Foreskin fibroblast (primary cell): ENCODE measurements at places on chromosomes 3 and 15.

GRCh38 chr15:87703327-87704111 is 553.0 kb downstream of the NTRK3 start:
- DNase-seq: no peak

DNA sequence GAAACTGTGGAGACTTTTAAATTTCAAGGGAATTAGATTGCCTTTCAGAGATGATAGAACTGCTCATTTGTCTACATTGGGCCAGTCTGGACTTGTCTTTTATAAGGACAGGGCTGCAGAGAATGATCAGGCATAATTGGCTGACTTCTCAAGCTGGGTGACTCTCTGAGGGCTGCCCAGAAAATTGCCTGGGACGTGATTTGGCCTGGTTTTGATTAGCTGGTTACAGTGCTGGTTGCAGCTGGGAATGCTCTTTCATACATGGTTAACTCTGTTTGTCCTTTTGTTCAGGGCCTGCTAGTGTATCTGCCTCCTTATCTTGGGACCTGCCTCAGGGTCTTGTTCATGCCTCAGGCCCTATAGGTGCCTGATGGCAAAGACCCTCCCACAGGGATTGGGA is 245.6 kb downstream of the CLSTN2 start:
- DNase-seq: peak; percentile 44

DNA sequence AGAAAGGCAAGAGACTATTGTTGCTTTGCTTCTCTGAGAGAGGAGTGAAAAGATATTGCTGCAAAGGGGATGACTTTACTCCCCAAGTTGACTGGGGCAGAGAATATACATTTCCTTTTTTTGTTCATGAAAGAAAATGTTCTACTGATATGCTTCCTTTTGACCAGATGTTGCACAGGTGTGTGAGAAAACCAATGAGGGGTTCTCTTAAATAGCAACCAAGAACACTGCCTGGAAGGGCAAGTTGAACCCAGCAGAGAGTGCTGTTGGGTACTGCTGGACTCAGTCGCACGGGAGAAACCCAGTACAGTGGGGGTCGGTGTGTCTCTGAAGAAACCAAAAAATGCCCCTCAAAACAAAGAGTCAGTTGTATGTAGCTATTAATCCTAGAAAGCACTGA is 101.2 kb downstream of the CHST2 start:
- DNase-seq: no peak

GRCh38 chr3:135224815-135225362 is 429.8 kb downstream of the EPHB1 start:
- no peak for DNase-seq

DNA sequence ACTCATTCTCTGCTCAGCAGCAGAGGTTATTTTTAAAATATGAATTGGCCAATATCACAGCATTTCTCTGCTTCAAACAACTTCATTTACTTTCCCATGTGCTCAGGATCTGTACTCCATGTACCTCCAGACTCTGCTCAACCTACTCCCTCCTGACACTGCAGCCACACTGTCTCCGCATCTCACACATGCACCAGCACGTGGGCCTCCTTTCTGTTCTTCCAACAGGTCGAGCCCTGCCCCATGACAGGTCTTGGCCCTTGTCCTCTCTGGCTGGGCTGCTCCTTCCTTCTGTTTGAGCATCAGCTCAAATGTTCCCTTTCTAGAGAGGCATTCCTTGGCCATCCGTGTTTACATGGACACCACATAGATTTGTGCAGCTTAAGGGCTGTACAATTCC is 195.7 kb downstream of the EBLN2 start:
- DNase-seq: no peak

GRCh38 chr3:156429125-156429524 is 125.8 kb downstream of the SSR3 start:
- no peak for DNase-seq

- no peak for DNase-seq
Observed at GRCh38 chr15:39939487-39940452, 5.9 kb downstream of the EIF2AK4 start.

DNA sequence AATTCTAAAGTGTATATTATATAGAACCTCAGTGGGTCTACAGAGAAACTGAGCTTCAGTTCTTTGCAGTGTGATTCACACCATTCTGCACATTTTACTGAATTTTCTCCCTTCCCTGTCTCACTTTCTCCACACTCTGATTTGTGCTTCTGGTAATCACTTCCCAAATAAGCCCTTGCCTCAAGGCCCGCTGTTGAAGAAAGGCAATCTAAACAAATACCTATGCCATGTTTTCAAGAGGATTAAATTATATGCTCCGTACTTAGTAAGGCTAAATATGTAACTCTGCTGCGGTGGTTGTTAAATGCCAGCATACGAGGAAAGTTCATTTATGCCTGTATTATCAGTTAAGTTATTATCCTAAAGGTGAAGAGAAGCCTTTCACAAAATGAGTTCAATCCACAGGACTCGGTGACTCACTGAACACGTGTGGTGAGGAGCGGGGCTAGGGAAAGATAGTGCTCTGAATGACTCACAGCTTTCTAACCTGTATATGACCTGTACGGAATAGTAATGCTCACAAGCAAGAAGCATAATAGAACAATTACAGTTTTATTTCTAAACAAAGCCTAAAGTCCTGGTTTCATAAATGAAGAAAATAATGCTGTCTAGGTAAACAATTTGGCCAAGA is 25.1 kb downstream of the CNTN6 start:
- no peak for DNase-seq

- peak; percentile 36 for DNase-seq
Observed at GRCh38 chr3:31544634-31545033, 11.9 kb downstream of the STT3B start.

- no peak for DNase-seq
Observed at GRCh38 chr3:128312271-128312670, 154.4 kb downstream of the DNAJB8 start.

DNA sequence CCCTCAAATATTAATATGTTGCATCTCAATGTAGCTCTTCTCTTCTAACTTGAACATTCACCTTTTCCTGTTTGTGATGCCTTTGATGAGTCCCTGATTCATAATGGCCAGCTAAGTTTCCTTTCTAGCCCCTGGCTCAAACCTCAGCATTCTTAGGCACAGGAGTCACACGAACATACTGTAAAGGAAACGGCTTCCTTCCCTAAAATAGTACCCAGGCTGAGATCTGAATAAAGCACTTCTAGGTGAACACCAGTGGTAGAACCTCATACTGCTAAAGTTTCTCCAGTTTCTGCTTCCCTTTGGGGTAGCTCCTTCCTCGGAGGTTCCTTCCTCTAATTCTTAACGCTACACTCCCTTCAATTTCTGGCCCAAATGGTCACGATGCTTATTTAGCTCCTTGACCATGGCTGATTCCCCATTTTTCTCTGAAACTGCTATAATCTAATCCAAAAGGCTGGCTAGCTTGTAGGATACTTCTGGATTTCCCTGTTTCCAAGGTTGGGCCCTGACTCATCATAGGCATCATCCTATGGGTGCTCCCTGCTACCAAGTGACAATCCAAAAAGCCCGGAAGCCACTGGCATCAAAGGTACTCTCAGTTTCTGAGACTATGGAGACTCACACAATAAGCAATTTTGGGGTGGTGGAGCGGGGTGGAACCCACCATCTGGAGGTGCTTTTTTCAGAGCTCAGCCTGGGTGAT is 2.4 kb downstream of the ANAPC13 start:
- peak; percentile 87 for DNase-seq

GRCh38 chr3:26752466-26752865 is 129.9 kb downstream of the LRRC3B start:
- DNase-seq: no peak

DNA sequence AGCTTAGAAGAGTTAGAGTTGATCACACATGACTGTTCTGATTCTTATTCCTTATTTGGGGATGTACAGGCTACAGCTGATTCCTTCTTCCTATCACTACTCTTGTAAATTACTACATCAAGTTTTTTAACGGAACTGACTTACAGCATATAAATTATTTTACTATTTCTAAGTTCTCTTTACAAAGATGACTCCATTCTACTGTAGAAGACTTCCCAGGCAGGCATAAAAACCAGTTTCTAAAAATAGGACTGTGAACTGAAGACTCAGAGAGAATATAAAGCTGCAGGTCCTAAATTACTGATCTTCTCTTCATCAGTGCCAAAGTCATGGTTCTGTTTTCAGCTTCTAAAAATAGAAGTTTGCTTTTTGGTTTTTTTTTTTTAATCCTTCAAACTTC is 38.9 kb downstream of the ANO10 start:
- DNase-seq: no peak

- DNase-seq: no peak
Observed at GRCh38 chr3:18735005-18735404, 309.9 kb upstream of the SATB1 start.

- no peak for DNase-seq
Observed at GRCh38 chr3:51681453-51681852, 10.4 kb downstream of the TEX264 start.

- DNase-seq: peak; percentile 90
Observed at GRCh38 chr3:136068708-136069107, 103.2 kb downstream of the PPP2R3A start.

- no peak for DNase-seq
Observed at GRCh38 chr15:101504866-101505609, 15.5 kb upstream of the PCSK6 start.

GRCh38 chr15:40285554-40286011 is 2.7 kb upstream of the ANKRD63 start:
- no peak for DNase-seq

DNA sequence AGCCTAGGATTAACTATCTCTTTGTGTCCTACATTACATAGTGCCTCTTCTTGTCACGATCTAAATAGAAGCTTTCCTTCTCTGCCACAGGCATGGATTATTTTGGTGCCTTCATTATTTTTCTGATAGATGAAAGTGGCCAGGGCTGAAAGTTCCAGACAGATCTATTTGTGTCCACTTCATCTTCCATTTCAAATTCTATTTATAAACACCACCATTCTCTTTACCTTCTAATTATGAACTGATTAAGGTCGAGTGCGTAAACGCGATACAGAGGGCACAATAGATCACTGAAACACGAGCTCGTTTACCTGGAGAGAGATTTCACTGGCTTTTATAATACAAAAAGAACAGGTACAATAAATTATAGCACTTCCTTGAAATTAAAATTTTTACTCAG is 105.0 kb downstream of the EDEM1 start:
- DNase-seq: no peak

GRCh38 chr3:1515882-1516281 is 423.1 kb downstream of the CNTN6 start:
- DNase-seq: no peak

GRCh38 chr3:42123012-42123581 is 31.9 kb downstream of the TRAK1 start:
- peak; percentile 25 for DNase-seq

DNA sequence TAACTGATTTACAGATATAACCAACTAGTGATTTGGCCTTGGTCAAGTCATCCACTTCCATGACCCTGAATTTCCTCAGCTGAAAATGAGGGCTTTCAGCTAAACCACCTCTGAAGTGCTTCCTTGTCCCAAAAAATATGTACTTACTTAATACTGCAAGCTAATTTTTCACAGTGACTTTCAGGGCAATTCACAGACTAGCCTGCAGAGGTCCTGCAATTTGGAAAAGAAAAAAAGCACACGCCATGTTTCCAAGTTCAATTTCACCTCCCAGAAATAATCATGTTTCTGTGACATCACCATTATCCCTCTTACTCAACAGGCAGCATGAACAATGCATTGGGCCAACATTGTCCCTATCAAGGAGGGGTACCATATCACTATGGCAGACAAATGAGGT is 218.2 kb downstream of the SHOX2 start:
- DNase-seq: peak; percentile 36

DNA sequence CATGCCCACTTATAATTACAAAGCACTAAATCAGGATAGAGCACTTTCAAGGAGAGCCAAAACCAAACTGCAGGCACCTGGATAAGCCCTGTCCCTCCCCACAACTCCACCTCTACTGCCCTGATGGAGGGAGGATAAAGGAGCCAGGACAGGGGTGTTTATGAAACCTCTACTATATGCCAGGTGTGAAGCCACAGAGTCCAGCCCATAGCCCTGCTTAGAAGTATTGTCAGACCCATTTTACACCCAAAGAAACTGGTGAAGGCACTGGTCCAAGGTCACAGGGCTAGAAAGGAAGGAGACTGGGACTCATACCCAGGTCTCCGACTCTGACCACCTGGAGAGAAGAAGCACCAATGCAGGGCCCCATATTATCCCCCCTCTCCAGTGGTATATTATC is 48.7 kb downstream of the SH3BP5 start:
- DNase-seq: no peak

GRCh38 chr15:80743189-80743833 is 35.9 kb upstream of the CEMIP start:
- DNase-seq: no peak

GRCh38 chr3:48215466-48215865 is 7.8 kb upstream of the CAMP start:
- DNase-seq: peak; percentile 42

- DNase-seq: no peak
Observed at GRCh38 chr3:86654806-86655460, 336.0 kb downstream of the VGLL3 start.

DNA sequence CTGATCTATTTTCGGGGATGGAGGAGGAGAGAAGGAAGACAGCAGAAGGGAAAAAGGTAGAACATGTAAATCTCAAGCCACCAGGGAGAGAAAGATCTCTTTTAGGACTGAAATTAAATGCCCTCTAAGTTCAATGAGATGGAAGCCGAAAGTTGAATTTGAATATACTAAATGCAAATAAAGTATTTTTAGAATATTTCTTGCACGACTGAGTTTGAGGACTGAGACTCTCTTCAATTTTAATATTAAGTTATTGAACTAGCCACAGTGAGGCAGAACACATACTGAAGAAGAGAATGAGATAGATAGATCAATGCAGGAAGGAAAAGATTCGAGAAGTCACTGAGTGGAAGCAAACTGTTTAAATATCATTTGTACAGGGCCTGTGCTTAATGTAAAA is 399.9 kb upstream of the CBLB start:
- no peak for DNase-seq

- peak; percentile 87 for DNase-seq
Observed at GRCh38 chr15:43776718-43777266, at the start of gene ELL3. ELL3 (minus strand) TSS chr15:43776966; CDS start chr15:43776901, 65 bp downstream.

GRCh38 chr15:28963711-28964081 is 77.9 kb downstream of the APBA2 start:
- DNase-seq: no peak

- no peak for DNase-seq
Observed at GRCh38 chr3:13532085-13532484, 16.8 kb upstream of the FBLN2 start.

DNA sequence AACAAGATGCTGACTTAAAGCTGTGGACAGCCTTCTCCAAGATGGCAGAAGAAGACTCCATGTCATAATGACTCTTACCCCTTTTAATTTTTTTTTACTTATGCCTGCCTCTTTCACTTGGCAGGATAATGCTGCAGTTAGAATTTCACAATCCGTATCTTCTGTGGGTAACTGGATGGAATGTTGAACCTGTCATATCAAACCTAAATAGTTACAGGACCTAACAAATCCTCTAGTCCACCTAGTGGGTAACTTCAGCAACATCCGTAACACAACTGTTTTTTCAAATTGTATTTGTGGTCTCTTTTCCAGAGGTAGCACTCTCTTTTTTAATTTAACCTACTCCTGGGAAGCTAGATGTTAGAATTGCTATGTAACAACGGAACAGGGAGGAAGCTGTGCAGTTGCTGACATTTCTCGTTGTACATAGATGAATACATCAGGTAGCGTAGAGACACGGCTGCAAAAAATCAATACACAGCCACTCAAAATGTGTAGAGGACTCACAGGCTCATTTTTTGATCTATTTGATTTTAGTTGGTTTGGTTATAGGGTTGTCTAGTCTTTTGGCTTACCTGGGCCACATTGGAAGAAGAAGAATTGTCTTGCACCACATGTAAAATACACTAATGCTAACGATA is 43.9 kb upstream of the TRPM1 start:
- no peak for DNase-seq
